Heart right ventricle (tissue), 16 donors: ENCODE measurements at places on chromosomes 6 and 20. TPM values are rescaled to one million over a fixed set of nuclear protein-coding genes. Genes with fewer than 3 reads are reported as not detected.

DNA sequence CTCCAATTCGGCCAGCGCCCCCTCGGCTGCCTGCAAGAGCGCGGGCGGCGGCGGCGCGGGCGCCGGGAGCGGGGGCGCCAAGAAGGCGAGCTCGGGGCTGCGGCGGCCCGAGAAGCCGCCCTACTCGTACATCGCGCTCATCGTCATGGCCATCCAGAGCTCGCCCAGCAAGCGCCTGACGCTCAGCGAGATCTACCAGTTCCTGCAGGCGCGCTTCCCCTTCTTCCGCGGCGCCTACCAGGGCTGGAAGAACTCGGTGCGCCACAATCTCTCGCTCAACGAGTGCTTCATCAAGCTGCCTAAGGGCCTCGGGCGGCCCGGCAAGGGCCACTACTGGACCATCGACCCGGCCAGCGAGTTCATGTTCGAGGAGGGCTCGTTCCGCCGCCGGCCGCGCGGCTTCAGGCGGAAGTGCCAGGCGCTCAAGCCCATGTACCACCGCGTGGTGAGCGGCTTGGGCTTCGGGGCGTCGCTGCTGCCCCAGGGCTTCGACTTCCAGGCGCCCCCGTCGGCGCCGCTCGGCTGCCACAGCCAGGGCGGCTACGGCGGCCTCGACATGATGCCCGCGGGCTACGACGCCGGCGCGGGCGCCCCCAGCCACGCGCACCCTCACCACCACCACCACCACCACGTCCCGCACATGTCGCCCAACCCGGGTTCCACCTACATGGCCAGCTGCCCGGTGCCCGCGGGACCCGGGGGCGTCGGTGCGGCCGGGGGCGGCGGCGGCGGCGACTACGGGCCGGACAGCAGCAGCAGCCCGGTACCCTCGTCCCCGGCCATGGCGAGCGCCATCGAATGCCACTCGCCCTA is 963 bp downstream of the FOXF2 start:
- H3K4me1 ChIP-seq, result peaks cover 18% of the 10 kb centered on the region
- H3K27ac ChIP-seq, result no peak overlapping the region
- H3K4me3 ChIP-seq, result peak overlapping the region; percentile 33
- H3K27me3 ChIP-seq, result peaks cover 92% of the 10 kb centered on the region
- DNase-seq, result no peak

- H3K27ac ChIP-seq, result no peak overlapping the region
- H3K4me3 ChIP-seq, result no peak overlapping the region
- DNase-seq, result no peak
These were observed 24.3 kb upstream of the ZNF217 start for GRCh38 chr20:53617791-53618489.

Gene KHDRBS2
- not detected for total RNA-seq

DNA sequence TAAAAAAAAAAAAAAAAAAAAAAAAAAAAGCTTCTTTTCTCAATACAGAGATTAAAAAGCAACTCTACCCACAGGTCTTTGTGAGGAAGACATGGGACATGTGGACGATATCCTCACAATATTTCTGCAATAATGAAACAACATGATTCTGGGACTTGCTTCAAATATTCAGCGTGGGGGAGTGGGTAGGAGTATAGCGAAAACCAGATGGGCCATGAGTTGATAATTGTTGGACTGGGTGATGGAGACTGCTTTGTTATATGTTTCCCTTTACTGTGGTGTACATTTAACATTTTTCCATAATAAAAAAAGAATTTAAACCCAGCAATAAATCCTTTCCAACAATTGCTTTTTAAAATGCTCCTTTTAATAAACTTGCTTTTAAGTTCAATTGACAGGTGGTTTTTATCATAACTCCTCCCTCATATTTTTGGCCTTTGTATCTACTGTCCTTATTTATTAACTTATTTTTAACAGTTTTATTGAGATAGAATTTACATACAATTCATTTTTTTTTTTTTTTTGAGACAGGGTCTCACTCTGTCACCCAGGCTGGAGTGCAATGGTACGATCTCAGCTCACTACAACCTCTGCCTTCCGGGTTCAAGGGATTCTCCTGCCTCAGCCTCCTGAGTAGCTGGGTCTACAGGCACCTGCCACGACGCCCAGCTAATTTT is 40.4 kb upstream of the ARFGEF2 start:
- H3K4me3 ChIP-seq, result no peak overlapping the region
- no peaks in the 10 kb centered on the region for H3K36me3 ChIP-seq
- H3K4me1 ChIP-seq, result no peaks in the 10 kb centered on the region
- DNase-seq, result no peak
- H3K27me3 ChIP-seq, result no peaks in the 10 kb centered on the region

DNA sequence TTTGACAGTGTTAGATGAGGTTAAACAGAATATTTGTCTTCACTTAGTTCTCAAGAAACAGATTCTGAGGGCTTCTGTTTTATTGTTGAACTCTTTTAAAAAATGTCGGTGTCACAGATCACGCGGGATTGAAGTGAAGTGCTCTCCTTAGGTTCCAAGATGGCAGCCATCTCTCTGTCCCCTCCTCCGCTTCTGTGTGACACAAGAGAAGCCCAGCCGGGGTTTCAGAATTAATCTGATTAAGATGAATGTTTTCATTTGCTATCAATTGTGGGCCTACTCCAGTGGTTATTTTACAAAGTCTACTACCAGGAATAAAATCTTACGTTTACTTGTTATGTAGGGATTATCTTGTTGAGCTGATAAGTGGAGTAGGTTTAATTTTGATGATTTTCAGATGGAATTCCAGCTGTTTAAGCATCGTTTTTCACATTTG is 10.9 kb downstream of the HIVEP1 start:
- H3K4me3 ChIP-seq, result no peak overlapping the region
- H3K36me3 ChIP-seq, result no peaks in the 10 kb centered on the region
- H3K27ac ChIP-seq, result peak overlapping the region; percentile 5
- no peak for DNase-seq
